ENCODE measurements at places on chromosomes 16 and 17.
A peak's percentile ranks its signal among the peaks of the same experiment; 100 is the strongest.

DNA sequence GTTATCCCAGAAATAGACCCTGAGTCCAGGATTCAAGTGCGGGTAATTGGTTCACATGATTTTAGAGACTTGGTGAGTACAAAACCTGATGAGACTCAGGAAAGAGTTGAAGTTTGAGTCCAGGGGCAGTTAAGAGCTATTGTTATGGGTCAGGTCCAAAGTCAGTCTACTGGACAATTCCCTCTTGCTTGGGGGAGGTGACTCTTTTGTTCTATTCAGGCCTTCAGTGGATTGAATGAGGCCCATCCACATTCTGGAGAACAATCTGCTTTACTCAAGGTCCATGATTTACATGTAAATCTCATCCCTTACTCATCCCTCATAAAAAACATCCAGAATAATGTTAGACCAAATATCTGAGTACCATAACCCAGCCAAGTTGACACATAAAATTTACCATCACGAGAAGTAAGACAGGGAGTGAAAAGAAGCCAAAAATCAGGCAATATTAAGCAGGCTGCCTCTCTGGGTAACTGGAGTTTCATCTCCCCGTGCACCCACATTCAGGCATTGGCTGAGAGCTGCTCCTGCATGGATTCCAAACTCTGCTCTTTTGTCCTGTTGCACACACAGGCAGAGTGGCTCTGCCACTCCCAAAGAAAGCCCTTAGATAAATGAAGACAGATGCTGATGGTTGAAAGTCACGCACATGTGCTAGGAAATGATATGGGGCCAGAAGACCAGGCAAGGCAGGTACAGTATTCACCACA, 156.0 kb upstream of the SALL1 start:
- no peak for DNase-seq

DNA sequence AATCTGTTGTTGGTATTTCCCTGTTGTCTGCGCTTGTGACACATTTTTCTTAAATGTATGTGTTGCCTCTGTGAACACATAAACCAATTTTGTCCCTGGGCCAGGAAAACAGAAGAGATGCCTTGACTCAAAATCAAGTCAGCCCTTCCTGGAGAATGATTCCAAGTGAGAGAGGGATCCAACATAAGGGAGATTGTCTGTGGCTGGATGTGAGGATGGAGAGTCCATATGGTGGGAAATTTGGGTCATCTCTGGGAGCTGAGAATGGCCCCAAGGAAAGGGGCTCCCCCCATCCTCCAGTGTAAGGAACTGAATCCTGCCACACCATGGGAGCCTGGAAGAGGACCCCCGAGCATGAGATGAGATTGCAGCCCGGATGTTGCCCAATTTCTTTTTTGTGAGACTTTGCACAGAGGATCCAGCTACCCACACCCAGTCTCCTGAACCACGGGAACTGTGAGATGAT, 13.5 kb downstream of the CRYM start:
- DNase-seq: no peak

DNA sequence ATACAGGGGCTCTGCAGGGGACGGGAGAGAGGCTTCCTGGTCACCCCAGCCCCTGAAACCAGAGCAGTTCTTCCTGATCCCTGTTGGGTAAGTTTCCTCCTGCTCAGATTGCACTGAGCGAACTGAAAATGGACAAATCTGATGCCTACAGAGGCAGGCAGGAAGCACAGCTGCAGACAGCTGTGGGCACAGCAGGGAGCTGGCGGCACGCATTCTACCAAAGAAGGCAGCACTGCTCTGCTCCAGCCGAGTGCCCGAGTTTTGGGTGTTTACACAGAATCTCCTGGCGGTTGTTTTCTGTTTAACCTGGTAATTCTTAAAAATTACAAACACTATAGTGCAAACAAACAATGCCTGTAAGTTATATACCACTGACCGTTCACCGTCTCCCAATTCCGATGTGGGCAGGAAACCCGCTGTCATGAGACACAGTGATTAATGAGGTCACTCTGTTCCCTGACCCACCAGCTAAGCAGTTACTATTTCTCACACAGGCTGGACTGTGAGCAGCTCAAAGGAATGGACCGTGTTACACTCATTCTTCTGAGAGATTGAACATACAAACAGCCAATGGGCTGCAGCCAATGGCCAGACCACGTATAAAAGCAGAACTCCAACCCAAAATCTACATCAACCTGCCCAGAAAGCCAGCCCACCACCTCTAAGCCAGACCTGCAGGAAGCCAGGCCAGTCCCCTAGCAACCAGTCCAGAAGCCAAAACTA, 25.5 kb downstream of the NSMCE1 start:
- DNase-seq: peak; percentile 91

DNA sequence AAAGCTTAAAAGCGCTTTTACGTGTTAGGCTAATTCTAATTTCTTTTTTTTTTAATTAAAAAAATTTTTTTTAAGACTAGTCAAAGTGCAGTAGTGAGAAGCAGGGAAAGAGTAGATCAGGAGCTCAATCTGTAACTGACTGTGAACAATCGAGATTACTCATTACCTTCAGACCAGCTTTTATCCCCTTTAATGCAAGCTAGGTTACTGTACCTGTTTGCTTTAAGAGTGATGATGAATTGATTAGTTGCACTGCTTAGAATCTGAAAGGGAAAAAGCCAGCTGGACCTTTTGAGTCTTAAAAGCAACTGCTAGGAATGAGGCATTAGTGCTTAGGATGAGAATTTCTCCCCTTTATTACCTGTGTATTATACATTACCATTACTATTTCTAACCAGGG, 19.0 kb downstream of the PSMD11 start:
- no peak for DNase-seq

GRCh38 chr16:23930791-23931190, 95.0 kb downstream of the PRKCB start:
- DNase-seq: no peak

- no peak for DNase-seq
These were observed 12.3 kb upstream of the CDC42EP4 start for GRCh38 chr17:73324160-73324475.

DNA sequence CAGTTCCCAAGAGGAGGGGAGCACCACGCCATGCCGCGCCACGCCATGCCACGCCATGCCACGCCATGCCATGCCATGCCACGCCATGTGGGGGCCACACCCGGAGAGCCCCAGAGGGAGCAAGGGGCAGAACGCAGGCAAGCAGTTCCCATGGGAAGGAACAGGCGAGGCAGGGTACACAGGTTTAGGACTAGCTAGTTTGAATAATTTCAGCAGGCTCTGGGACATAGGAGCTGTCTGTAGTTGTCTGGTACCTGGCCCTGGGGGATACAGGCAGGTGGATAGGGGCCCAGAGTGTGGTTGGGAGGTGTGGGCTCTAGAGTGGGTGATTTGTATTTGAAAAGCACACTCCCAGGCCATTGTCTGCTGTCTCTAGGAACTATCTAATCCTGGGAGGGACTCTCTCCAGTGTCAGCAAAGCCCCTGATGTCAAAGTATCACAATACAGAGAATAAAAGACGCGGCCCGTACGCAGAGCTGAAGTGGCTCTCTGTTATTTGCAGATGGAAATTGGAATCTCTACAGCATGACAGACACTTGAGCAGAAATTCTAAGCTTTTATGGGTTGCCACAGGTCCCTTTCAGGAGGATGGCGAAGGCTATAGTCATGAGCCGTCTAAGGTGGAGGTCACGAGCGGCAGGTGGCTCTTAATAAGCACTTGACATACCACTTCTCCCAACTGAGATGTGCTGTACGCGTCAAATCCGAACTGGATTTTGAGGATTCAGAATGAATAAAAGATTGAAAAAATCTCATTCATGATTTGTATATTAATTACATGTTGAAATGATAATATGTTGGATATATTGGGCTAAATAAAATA, 220.8 kb upstream of the TNRC6C start:
- no peak for DNase-seq

GRCh38 chr17:49729069-49729468, 21.3 kb upstream of the SLC35B1 start:
- DNase-seq: no peak

DNA sequence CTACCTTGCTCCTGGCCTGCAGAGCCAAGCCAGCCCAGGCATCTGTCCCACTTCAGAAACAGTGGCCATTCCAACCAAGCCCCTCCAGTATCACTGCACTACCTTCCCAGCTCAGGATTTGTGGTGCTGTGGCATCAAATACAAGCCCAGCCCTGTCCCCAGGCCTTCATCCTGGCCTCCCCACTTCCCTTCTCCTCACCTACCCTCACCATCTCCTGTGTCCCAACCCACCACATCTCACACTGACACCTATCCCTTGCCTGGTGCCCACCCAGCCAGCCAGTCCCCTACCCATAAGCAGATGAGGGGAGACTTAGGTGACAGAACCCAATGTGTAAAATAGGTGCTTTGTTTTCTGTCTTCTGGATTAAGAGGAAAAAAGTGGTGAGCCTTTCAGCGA, 66.0 kb upstream of the CDH5 start:
- no peak for DNase-seq

DNA sequence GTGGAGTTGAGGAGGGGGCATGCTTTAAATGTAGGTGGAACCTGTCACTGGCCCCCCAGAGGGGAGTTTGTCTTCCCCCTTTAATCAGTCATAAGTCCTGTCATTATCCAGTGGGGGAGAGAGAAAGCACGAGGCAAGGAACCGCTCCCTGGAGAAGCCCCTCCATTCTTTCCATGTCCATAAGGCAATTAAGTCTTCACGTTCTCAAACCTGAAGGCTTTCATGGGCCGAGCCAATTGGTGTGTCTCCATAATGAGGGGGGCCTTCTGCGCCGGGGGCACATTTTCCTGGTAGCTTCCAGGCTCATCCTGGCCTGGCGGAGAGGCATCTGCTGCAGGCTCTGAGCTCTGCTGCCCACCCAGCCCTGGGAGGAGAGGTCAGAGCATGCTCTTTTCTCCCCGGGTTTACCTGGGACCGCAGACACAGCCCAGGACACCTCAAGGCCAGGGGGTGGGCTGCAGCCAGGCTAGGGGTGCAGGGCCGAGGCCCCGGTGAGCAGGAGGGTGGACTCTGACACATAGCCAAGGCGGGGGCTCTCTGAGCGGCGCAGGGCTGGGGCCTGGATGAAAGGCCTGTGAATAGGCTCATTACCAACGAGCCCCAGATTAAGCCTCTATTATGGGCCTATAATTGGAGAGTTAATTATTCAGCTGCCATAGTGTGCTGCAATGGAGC, 42.5 kb downstream of the C16orf78 start:
- no peak for DNase-seq

- DNase-seq: no peak
These were observed 516 bp downstream of the SLC16A6 start for GRCh38 chr17:68290268-68290954.

DNA sequence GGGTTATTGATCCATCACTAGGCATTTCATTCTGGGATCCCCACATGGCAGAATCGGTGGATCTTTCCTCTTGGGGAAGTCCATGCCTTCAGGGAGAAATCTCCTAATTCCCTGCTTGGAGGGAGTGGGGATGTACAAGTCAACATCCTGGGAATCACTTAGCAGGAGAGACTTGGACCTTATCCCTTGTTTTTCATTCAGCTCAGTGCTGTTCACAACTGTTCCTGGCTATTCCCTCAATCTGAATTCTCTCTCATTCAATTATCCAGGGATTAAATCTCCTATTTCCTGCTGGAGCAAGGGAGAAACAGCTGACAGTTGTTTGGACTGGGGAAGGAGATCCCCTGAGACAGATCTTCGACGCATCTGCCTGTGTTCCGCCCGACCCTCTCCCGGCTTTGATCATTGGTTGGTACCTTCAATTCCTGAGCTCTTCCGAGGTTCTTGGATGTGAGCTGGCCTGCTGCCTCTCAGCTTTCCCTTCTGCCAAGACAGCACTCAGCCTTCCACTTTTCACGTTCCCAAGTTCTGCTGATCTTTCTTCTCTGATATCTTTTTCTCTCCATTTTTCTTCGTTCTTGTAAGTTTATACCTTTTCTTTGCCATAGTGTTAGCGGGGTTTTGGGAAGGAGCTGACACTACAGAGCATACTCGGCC, 115.4 kb upstream of the GNAO1 start:
- no peak for DNase-seq

DNA sequence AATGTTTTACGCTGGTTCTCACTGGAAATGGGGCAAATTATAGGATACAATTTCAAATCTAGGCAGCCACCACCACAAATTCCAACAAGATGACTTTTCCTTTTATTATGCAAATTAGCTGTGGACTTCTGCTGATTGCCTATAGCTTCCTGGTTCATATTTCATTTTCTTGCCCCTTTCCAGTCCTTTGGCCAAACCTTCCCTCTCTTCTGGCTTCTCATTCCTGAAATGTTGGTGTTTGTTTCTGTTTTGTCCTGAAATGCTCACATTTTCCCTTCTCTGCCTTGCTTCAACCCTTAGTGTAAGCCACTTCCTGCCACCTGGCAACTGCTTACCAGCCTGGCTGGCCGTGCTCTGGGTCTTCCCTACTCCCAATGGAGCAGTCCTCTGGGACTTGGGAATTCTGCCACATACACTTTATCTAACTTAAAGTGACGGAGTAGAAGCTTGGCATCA, 14.0 kb downstream of the PRSS54 start:
- no peak for DNase-seq

DNA sequence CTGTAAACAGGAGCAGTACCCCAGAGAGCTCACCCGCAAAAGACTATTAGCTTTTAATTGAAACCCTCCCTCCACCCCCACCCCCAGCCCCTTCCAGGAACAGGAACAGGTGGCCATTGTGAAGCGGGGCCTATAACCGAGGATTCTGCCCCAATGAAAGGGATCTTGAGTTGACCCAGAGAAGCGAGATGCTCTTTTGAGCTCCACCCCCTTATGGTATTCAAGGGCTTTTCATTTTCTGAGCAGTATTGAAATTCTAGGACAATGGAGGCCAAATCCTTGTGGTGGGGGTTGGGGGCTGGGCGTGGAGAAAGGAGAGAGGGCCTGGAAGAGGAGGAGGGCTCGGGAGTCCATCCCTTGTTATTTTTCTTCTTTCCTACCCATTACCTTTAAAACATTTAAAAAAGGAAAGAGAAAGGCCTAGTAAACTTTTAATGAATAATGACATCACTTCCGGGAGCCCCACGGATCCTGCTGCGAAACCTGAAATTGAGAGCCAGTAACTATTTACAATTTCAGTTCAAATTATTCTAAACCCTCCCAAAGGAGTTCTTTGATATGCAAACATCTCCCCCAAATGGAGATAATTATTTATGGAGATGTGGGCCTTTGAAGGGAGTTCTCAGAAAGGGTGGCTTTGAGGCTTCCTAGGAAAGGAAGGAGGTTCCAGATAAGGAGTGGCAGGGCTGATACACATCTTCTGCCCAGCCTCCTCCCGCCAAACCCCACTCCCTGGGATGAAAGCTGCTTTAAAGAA, 30.5 kb downstream of the HS3ST3B1 start:
- no peak for DNase-seq

DNA sequence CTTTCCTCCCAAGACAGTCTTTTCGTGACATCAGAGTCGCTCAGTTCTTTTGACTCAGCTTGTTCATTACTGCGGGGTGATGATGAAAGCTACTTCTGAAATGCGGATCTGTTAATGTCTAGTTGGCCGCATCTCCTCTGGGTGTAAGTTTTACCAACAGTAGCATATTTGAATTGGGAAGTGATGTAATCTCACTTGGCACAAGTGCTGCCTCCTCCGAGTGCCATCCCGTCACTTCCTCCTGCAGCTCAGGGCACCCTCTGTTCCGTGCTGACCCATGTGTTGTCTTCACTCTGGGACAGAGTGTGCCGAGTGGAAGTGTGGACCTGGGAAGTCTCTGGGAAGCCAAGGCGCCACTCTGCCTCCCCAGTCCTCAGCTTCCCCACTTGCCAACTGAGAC, 8.9 kb downstream of the ADAD2 start:
- DNase-seq: no peak

GRCh38 chr16:72785171-72785570, 262.8 kb downstream of the ZFHX3 start:
- no peak for DNase-seq

GRCh38 chr17:57948169-57948554, 7.0 kb downstream of the CUEDC1 start:
- DNase-seq: no peak

GRCh38 chr16:1723450-1724147, 17.6 kb downstream of the MAPK8IP3 start:
- DNase-seq: no peak

All from glomerular endothelial cell (primary cell).